GM12878 (cell line): ENCODE measurements at places on chromosomes 16 and 17. TPM values are rescaled to one million over a fixed set of nuclear protein-coding genes. Genes with fewer than 3 reads are reported as not detected.

GRCh38 chr17:50310455-50311111 is 35.3 kb upstream of the XYLT2 start:
- H3K4me3 ChIP-seq, result no peak overlapping the region
- H3K4me1 ChIP-seq, result peaks cover 13% of the 10 kb centered on the region
- no peak for DNase-seq
- H3K27me3 ChIP-seq, result no peaks in the 10 kb centered on the region

GRCh38 chr16:65769055-65769465 is 597.4 kb upstream of the CDH5 start:
- no peak overlapping the region for H3K27ac ChIP-seq
- DNase-seq, result no peak
- H3K36me3 ChIP-seq, result no peaks in the 10 kb centered on the region
- no peak overlapping the region for H3K4me3 ChIP-seq
- H3K4me1 ChIP-seq, result no peaks in the 10 kb centered on the region
- no peaks in the 10 kb centered on the region for H3K27me3 ChIP-seq

Gene CETP
- total RNA-seq, result 0.77 and 1.4 TPM in 2 replicates

Gene NEURL4
- 32.7 and 41.9 TPM in 2 replicates for total RNA-seq

DNA sequence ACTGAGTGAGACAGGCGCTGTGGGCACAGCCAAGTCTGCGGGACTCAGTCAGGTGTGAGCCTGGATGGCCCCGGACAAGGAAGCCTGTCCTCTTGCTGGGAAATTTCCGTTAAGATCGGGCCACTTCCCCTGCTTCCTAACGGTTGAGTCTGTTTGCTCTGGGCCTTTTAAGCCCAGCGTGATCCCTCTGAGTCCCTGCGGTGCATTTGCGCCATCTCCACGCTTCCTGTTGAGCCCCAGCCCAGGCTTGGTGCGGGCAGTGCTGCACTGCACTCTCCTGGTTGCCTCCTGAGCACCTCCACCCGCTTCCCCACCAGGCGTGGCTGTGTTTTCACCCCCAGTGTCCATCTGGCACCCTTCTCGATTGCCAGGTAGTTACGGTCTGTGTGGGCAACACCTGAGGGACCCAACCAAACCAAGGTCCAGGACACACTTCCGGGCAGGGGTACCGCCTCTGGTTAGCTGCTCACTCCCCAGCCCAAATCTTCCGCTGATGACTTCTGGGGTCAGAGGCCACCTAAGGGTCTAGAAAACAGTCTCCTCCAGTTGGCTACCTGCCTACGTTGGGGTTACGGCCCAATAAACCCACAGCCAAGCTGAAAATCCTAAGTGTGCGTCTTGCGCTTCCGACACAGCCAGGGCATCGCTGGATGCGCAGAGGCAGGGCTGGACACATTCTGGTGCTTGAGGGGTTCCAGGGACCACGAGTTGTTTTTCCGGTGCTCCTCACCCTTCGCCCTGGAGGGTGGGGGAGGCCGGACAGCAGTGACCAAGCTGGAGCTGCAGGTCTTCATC is 1.4 kb upstream of the SLC25A10 start:
- no peak for DNase-seq
- H3K4me1 ChIP-seq, result peaks cover 18% of the 10 kb centered on the region
- H3K4me3 ChIP-seq, result peak overlapping the region; percentile 78
- peaks cover 20% of the 10 kb centered on the region for H3K36me3 ChIP-seq
- H3K27me3 ChIP-seq, result no peaks in the 10 kb centered on the region

GRCh38 chr16:74580833-74581232 is 26.1 kb downstream of the GLG1 start:
- no peaks in the 10 kb centered on the region for H3K27me3 ChIP-seq
- H3K4me3 ChIP-seq, result no peak overlapping the region
- DNase-seq, result peak; percentile 63
- no peaks in the 10 kb centered on the region for H3K36me3 ChIP-seq
- peak overlapping the region; percentile 47 for H3K27ac ChIP-seq

DNA sequence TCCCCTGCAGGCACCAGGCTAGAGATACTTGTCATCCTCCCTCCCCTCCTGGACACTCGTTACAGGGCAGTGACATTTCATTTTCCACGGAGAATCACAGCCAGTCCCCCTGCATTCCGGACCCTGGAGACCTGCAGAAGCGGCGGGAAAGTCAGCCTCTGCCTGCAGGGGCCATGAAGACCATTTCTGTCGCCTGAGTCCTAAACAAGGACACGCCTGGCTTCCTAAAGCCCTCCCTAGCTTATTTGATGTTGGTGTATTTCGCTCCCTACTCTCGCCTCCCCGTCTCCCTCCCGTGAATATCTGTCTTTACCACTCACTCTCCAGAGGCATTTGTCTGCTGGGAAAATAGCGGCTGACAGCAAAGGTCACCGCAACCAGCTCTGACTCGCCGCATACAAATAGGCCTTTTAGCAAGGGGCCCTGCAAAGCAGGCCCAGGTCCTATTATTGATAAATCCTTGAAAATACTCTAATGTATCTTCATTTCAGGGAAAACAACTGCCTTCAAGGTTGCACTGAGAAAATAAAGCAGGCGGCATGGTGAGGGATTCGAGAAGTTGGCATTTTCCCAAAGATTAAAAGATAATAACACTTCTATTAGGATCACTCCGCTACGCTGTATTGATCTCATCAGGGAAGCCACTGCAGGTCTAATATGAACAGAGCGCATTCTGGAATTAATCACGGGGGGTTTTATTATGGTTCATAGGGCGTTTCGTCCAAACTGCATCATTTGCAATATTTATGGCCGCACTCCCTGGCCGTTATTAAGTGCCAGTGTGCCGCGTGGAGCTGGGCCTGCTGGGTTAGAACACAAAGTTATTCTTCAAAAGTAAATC is 447.1 kb upstream of the CDH5 start:
- no peaks in the 10 kb centered on the region for H3K27me3 ChIP-seq
- no peak overlapping the region for H3K27ac ChIP-seq
- H3K4me1 ChIP-seq, result no peaks in the 10 kb centered on the region
- no peaks in the 10 kb centered on the region for H3K36me3 ChIP-seq
